AG08395 (cell line): ENCODE measurements at places on chromosomes 2 and 18.

DNA sequence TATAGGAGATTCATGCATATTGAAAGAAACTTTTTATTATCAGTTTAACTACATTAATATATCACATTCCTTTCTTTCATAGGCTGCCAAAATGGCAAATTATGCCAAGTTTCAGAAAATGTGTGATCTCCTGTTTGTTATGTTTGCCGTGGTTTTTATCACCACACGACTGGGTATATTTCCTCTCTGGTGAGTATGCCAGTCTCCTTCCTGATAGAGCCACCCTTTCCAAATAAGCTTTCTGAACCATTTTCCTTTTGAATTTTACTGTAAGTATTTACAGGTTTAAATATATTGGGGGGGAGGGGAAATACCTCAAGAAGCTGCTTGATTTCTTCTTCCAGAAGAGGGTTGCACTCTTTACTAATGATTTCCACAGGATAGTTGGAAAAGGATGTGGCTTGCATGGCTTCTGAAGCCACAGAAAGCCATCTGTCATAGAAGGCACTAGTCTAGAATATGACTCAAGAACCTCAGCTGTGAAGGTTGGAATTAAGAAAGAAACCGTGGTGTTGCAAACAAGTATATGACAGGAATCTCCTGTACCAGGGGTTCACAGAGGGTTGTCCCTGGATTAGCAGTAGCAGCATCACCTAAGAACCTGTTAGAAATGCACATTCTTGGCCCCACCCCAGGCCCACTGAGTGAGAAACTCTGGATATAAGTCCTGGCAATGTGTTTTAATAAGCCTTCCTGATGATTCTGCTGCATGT lies 84.5 kb upstream of the NOSTRIN start:
- DNase-seq: no peak

GRCh38 chr2:238926761-238927611 lies 79.1 kb downstream of the TWIST2 start:
- DNase-seq: no peak

- DNase-seq: no peak
Observed at GRCh38 chr18:48308755-48309575, 100.2 kb downstream of the ZBTB7C start.

DNA sequence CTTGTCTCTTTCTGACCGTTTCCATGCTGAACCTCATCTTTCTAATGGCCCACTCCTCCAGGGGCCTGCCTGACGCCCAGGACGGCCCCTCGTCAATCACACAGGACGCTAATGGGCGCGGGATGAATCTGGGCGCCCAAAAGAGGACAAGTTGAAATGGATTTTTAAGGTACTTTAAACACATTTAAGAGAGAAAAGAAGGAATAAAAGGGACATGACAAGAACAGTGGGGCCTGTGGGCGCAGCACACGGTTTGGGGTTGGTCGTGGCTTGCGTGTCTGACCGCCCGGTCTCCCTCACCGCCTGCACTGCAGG lies 607 bp upstream of the UBE2F start:
- no peak for DNase-seq

- no peak for DNase-seq
Observed at GRCh38 chr2:215572341-215572848, 136.5 kb upstream of the FN1 start.

GRCh38 chr2:199441759-199442158 lies 16.0 kb downstream of the SATB2 start:
- DNase-seq: no peak

DNA sequence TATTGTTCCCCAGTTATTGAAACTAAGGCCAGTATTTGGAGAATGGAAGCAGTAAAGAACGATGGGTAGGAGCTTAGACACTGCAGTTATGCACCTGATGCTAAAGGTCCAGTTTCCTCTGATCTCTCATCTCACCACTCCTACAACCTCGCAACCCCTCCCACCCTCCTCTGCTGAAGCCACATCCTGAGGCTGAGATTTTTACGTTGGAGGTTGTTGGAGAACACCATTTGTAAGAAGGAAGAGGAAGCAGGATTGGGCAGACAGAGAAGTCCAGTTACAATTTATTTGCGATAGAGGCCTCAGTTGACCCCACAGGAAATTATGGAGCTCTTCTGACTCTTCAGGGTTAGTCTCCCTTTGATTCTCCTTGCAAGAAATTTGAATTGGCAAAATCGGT lies 54.3 kb upstream of the NDUFV2 start:
- DNase-seq: no peak

DNA sequence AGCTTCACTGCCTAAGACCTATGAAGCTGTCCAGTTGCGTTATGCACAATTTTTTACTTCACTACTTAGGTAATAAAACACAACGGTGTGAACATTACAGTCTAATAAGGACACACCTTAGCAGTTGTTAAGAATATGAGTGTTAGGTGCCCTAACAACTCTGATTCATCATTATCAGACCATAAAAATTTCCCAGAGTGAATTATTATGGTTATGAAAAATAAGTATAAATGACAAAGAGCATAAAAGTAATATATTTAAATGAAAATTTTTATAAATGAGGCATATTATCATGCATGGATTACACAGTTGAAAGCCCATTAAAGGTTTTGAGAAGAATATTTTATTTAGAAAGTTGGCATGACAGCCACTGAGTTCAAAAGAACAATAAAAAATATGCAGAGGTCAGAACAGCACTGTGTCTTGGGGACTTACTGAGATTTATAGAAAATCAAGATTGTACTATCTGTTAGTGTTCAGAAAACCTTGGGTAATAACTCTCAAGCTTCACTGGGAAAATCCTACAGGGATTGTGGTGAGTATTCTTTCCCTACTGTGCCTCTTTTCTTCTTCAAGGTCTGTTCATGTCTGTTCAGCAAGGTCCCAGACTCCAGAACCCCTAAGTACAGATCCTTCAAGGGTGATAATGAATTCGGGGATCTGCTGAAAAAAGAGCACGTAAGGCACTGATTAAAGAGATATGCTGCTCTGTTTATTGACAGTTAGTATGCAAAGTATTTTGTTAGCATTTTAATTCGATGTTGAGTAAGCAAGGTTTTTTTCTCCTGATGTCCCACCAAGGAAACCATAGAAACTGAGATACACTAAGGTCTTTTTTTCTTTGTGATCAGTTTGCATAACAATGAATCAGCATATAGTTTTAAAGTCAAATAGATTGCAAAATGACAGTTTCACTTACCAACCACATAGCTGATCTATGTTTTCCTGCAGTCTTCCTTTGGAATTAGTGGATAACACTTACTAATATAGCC lies 250.0 kb downstream of the DSEL start:
- DNase-seq: peak; percentile 9

- DNase-seq: no peak
Observed at GRCh38 chr2:59585655-59586054, 967.8 kb downstream of the BCL11A start.

DNA sequence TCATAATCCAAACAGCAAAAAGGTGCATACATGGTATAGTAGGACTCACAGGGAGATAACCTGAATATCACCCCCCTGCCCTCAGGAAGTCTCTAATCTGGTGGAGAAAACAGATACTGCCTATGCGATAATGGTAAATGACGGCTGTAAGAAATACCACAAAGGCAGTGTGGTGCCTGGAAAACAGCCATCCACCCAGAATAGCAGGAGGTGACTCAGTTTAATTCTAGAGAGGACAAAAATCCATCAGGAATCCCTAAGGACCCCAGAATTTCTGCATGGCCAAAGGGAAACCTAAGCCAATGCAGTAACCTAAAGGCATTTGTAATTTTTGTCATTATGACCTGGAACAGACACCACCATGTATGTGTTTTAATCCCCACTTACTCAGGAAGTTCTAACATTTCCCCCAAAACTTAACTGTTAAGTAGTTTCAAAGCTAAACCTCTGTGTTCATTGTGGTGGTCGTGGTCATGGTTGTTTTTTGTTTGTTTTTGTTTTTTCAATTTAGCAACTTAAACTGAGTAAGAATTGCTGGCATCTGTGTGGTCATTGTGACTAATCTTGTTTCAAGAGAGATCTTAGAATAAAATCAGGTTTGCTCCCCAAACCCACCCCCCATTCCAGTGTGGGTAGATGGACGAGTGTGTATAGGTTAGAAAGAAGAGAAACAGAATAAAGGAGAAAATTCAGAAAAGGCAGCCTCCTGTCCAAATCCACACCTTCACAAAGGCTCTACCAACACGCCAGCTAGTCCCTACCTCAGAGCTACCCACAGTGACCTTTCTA lies 121.5 kb upstream of the CDCA7 start:
- peak; percentile 22 for DNase-seq

GRCh38 chr2:216114382-216114713 lies 5.2 kb downstream of the XRCC5 start:
- DNase-seq: no peak

DNA sequence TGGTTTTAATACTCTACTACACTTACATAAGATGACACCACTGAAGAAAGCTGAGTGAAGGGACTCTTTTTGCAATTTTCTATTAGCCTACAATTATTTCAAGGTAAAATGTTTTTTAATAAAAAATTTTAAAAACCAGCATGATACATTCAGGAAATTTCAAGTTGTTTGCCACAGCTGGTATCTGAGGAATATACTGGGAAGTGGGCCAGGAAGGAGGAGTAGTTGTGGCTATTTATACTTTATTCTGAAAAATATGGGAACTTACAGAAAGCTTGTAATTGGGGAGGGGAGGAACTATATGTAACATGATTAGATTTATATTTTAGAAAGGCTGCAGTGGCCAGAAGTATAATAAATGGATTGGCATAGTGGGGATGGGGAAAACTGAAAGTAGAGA lies 40.8 kb downstream of the WDR35 start:
- DNase-seq: peak; percentile 49

DNA sequence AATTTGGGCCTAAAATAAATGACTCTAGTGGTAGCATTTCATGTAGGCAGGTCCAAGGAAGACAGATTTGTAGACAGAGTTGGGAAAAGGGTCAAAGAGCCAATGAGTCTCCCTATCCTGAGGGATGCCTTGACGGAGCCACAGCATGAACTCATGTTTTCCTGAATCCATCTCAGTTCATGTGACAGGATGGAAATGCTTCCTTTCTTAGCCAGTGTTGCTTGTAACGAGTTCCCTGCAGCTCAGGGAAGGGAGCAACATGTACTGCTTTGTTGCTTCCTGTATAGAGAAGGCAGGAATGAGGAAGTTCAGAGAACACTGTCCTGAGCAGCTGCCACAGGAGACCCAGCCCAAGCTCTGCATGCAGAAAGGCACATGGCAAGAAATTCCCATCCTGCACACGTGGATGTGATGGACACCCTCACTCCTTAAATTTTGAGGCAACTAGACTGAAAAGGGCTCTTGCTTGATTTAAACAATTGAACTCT lies 27.9 kb downstream of the TMEM17 start:
- peak; percentile 20 for DNase-seq

DNA sequence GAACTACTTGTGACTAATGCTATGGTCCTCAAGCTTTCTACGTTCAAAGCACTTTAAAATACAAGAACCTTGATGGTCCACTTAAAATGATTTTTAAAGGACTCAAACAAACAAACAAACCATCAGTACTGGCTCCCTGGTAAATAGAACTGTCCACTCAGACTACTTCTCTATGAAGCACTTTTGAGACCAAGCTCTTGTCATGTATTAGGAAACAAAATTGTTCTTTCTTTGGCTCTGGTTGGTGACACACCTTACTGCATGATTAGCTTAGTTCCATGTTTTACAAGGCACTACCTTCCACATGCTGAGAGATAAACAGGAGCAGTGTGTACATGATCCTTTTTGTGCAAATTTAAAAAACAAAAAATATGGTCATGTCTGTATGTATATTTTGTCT lies 19.7 kb downstream of the DARS1 start:
- no peak for DNase-seq

DNA sequence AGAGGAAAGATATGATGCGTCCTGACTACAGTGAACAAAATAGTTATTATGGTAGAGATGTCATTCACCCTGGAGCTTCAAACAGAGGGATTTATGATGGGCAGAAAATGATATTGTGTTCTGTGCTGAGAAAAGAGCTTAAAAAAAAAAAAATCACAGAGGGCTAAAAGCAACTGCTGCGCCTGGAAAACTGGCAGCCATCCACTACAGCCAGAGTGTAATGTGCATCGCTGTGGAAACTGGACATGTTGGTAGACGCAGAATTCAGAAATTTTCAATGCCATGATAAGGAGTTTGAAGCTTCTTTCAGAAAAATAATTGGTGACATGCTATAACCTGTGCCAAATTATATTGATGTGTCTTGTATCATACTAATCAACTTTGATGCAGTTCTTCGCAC lies 122.9 kb upstream of the SOX11 start:
- DNase-seq: no peak

GRCh38 chr18:76429262-76430126 lies 65.5 kb downstream of the ZNF516 start:
- no peak for DNase-seq

DNA sequence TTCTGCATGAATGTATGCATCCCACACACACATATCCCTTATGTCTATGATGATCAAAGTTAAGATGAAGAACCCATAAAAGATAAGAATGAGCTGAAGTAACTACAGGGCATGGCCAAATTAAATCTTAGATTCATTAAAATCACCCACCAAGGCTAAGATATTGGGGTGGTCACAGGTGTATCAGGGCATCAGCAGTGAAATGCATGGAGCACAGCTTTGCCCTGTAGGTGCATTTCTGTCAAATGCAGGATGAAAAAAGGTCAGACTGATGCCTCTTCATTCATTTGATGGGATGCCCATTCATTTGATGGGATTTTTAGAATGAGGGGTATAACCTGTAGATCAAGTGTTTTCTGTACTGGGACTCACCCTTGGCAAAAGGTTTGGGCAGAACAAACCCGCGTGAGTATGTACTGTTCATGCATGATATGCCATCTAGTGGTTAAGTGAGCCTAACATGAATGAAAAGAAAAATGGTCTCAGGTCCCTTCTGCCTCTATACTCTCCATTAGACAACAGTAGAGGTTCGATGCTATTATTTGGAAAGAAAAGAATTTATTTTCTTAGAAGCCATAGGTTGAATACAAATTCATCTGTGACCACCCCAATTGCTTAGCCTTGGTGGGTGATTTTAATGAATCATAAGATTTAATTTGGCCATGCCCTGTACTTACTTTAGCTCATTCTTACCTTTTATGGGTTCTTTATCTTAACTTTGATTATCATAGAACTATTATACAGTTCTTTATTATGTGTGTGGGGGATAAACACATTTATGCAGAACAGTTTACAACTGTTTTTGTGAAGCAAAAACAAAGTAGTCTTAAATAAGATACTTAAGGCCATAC lies 43.2 kb upstream of the NOSTRIN start:
- peak; percentile 69 for DNase-seq

- DNase-seq: no peak
Observed at GRCh38 chr2:64667535-64667934, 13.8 kb upstream of the SERTAD2 start.
